Stimulated activated CD8-positive, alpha-beta memory T cell treated with anti-CD3 and anti-CD28 coated beads, Interleukin-12 subunit alpha, Interleukin-12 subunit beta, amount 100 ng/mL, for 4 hours (primary cell): ENCODE measurements at places on chromosomes 7 and 10.
A peak's percentile ranks its signal among the peaks of the same experiment; 100 is the strongest.

DNA sequence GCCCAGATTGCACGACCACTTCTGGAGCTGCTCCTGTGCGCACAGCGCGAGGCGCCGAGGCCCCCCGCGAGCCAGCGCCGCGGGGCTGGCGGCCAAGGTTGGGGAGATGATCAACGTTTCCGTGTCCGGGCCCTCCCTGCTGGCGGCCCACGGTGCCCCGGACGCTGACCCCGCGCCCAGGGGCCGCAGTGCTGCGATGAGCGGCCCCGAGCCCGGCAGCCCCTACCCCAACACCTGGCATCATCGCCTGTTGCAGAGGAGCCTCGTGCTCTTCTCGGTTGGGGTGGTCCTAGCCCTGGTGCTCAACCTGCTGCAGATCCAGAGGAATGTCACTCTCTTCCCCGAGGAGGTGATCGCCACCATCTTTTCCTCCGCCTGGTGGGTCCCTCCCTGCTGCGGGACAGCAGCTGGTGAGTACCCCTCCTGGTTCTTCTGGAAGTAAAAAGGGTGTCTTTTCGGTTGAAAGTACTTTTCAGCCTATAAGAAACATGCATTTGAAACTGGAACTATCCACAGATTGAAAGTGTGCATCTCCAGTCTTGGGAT is 683 bp downstream of the INSIG1 start:
- no peak for DNase-seq

GRCh38 chr7:81688622-81689411 is 81.0 kb downstream of the HGF start:
- DNase-seq, result no peak

GRCh38 chr7:155518633-155519032 is 27.7 kb downstream of the CNPY1 start:
- DNase-seq, result no peak

GRCh38 chr7:139702811-139703486 is 74.8 kb downstream of the HIPK2 start:
- no peak for DNase-seq

DNA sequence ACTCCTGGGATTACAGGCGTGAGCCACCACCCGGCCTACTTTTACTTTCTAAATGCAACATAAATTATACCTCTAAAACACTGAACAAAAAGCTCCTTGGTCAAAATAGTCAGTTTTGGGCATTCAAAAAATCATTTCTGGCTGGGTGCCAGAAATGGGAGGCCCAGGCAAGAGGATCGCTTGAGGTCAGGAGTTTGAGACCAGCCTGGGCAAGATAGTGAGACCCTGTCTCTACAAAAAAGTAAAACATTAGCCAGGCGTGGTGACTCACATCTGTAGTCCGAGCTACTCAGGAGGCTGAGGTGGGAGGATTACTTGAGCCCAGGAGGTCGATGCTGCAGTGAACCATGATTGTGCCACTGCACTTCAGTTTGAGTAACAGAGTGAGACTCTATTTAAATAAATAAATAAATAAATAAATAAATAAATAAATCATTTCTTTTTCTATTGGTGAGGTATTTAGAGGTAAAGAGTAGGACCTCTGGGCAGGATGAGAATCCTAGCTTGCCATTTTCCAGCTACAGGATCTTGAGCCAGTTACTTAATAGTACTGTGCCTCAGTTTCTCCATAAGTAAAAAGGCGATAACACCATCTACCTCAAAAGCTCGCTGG is 87.6 kb downstream of the SKIDA1 start:
- DNase-seq, result no peak

- no peak for DNase-seq
These were observed 310.6 kb downstream of the PARD3 start for GRCh38 chr10:34504534-34504933.

GRCh38 chr7:101538596-101539459 is 90.3 kb downstream of the MYL10 start:
- peak; percentile 17 for DNase-seq

DNA sequence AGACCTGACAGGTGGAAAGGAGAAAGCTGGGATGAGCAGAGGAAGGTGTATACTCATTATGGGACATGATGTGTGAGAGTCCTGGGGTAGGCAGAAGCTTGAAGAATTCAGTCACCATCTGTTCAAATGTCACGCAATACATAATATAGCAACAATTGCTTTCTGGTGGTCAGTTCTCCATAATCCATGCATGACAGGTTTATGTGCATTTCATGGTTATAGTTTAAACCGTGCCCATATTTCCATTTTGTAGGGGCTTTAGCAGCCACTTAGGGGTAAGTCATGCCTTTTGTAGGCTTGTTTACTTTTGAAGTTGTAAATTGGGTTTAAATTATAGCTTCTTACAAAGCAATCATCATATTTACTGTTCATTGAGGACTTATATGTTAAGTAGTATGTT is 158.8 kb downstream of the NXPH1 start:
- DNase-seq, result no peak

- DNase-seq, result no peak
These were observed 4.7 kb upstream of the PLXDC2 start for GRCh38 chr10:19811540-19811939.

DNA sequence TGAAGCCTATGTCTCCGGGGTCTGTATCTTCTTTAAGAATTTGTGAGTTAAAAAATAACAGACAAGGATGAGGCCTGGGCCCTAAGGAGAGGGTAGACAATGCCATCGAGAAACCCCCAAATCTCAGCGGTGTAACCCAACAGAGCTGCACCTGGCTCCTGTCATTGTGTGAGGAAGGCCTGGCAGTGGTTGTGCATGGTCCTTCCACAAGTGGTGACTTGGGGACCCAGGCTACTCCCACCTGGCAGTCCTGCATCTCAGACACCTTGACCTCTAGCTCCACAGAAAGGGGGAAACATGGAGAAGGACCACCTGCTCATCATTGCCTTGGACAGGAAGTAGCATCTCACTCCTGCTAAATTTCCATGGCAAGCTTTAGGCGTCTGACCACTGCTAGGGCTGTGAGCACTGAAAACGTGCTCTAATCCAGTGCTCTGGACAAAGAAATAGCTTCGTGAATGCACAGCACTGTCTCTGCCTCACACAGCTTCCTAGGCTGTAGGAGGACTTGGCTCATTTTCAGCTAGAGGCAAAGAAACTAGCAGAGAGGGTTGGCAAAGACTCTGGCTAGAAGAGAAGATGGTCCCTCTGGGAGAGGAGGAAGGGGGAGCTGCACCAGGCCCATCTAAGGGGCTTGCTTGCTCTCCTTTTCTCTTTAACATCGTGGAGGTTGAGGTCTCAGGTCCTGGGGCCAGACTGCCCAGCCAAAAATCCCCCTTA is 273.9 kb upstream of the ZMIZ1 start:
- DNase-seq, result no peak

DNA sequence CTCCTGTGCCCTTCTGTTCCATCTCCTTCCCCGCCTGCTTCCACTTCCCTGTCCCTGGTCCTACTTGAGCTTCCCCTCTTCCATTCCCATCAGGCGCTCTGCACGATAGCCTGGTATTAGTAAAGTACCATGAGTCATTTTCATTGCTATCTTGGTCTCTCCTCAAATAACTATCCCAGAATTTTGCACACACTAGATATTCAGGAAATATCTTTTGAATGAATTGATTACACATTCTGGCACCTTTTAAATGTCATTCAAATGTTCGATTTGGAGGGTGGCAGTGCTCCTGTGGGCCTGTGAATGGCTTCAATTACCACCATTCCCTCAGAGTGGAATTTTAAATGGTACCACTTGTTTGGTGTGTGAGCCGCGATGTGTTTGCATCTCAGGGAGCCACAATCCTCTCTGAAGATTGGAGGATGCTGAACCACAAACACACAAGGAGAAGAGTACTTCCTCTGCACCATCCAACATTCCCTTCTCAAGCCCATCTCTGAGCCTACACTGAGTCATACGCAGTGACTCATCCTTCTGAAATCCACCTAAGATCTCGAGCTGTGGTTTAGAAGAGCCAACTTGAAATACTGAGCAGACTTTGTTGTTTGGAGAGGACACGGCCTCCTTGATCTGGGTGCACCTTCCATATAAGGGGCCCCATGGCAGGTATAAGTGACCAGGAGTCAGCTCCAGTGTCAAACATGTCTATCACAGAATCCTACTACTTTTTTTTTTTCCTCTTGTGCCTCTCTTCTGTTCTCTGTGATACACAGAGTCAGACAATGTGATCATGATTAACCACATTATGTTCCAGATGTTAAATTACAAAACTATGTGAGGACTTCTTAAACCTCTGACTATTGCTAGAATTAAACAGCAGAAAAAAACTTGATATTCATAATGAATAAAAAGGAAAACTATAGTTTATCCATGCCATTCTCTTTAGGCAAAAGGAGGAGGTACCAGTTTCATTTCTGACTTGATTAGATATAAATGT is 81.9 kb downstream of the BMPER start:
- DNase-seq, result no peak

DNA sequence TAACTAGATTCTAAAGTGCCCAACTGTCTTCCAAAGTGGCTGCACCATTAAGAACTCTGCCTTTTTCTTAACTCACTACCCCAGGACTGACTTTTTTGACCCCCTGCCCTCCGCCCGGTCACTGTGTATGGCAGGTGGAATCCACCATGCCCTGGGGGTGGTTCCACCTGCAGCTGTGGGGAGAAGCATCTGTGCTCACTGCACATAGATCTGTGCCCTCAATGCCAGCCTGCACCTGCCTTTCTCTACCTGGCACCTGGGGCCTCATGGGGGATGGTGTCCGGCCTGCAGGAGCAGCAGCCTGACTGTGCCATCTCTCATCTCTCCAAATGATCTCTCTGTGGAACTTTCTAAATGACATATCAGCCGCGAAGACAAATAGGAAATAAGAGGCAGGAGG is 353.5 kb downstream of the PAXIP1 start:
- DNase-seq, result no peak

GRCh38 chr7:25386311-25386744 is 158.0 kb upstream of the NPVF start:
- no peak for DNase-seq

GRCh38 chr10:61986382-61986781 is 84.9 kb downstream of the ARID5B start:
- DNase-seq, result no peak

GRCh38 chr7:103129702-103130549 is 19.0 kb downstream of the NAPEPLD start:
- no peak for DNase-seq

DNA sequence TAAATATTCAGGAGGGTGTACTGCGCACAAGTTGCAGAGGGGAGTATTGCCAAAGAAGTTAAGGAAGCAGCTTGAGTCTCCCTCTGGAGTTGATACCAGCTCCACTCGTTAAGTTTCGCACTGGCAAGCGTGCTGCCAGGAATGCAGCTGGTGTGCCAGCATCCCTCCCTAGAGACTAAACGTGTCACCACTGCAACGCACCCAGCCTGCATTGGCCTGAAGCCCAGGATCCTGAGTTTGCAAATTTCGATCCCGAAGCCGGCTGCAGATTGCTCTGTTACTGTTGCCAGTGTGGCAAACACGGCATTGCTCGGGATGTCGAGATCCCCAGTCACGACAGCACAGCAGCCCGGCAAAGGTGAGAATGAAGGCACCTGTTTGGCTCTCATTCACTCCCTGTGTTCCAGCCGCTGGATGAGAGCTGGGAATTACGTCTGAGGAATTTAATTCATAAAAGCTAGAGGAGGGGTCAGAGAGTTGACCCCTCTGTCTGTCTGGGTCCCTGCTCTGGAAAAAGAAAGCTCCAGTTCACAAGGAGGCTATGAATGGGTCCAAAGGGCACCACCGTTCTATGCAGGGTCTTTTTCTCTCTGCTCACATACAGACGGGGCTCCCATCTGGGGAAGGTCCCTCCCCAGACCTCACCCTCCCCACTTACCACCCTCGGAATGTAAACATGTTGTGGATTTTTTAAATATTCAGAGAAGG is 61.0 kb downstream of the NRP1 start:
- no peak for DNase-seq

DNA sequence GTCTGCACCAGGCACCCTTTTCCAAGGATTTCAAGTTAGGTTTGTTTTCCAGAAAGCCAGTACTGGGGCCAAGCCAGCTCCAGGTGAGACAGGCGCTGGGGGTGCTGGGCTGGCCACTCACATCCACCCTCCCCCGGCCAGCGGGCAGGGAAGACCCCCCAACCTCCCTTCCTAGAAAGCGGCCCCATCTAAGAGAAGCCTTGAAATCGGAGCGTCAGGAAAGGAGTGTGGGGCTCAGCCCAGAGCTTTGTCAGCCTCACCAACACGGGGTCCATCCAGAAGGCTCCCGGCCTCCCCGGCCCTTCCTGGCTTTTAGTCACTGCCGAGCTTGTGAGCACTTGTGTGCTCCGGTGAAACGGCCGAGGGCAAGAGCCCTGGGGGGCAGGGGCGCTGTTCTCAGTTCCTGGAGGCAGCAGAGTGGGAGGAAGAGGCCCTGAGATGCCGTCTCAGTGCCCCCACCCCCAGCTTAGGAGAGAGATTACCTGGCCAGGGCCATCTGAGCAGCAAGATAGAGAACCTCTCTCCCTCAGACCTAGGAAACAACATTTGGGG is 39.6 kb downstream of the PDGFA start:
- no peak for DNase-seq

- DNase-seq, result no peak
These were observed 114.2 kb upstream of the ADAM12 start for GRCh38 chr10:126502441-126502840.

- no peak for DNase-seq
These were observed 51.7 kb downstream of the HSPA12A start for GRCh38 chr10:116690356-116691322.

DNA sequence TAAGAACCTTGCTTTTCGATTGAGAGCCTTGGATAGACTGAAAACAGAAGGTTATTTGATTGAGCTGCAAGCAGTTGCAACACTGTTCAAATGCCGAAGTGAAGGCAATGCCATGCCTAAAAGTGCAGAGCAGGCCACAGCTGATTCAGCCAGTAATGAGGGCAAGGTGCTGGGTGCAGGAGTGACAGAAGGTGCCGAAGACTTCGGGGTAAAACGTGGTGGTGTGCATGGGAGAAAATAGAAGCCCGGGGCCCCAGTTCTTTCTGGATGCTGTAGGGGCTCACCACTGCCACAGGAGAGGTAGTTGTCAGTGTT is 43.6 kb upstream of the GATAD1 start:
- no peak for DNase-seq

DNA sequence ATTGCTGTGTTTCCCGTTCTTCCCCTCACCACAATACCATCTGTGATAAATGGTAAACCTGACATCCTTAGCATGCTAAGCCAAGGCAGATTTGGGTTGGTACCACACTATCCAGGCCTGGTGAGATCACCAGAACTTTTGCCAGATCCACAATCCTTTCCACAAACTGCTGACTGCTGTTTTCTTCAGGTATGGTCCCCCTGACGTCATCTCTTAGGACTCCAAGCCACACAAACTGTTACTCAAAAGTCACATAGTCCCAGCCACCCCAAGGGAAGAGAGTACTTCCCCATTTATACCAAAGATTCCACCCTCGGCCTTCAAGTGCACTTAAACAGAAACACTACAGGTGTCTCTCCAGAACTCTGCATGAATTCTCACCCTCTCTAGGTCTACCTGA is 34.8 kb downstream of the SLC25A13 start:
- DNase-seq, result no peak

GRCh38 chr7:42198974-42199668 is 37.9 kb downstream of the GLI3 start:
- DNase-seq, result no peak

GRCh38 chr7:26664735-26665416 is 199.5 kb downstream of the SKAP2 start:
- no peak for DNase-seq

GRCh38 chr7:52431082-52431815 is 604.2 kb upstream of the POM121L12 start:
- DNase-seq, result no peak
